ENCODE measurements at places on chromosomes 7 and 10.
A peak's percentile ranks its signal among the peaks of the same experiment; 100 is the strongest.

GRCh38 chr10:15238555-15239335, 70.3 kb upstream of the NMT2 start:
- DNase-seq, result no peak

GRCh38 chr7:36280840-36281812, 108.5 kb upstream of the ANLN start:
- no peak for DNase-seq

GRCh38 chr10:77264107-77264506, 373.5 kb downstream of the KCNMA1 start:
- no peak for DNase-seq

GRCh38 chr10:208616-209015, 73.4 kb downstream of the ZMYND11 start:
- DNase-seq, result no peak

DNA sequence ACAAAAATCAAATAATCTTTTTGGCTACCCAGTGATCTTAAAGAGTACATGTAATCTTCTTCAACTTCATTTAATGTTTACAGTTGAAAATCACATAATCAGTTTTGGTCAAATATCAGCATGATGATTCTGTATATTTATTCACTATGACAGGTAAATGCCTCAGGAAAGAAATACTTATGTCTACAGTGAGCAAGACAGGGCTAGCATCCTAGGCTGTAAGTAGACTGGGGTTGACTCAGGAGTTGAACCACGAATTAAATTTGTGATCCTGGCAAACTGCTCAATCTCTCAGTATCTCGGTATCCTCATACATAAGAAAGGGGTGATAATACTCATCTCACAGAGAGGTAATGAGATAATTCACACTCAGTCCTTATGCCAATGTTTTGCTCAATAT, 71.8 kb downstream of the SEMA3D start:
- no peak for DNase-seq

- DNase-seq, result no peak
These were observed 153.5 kb upstream of the ITGB1 start for GRCh38 chr10:33111488-33112051.

GRCh38 chr10:3811291-3811870, 26.4 kb upstream of the KLF6 start:
- no peak for DNase-seq

- DNase-seq, result no peak
These were observed 92.9 kb downstream of the GPR26 start for GRCh38 chr10:123759041-123759440.

- DNase-seq, result no peak
These were observed 494.1 kb upstream of the SEMA3A start for GRCh38 chr7:84688671-84689070.

GRCh38 chr7:78768859-78769258, 684.6 kb downstream of the MAGI2 start:
- DNase-seq, result no peak

- no peak for DNase-seq
These were observed 142.9 kb downstream of the PTPRN2 start for GRCh38 chr7:158444501-158445420.

DNA sequence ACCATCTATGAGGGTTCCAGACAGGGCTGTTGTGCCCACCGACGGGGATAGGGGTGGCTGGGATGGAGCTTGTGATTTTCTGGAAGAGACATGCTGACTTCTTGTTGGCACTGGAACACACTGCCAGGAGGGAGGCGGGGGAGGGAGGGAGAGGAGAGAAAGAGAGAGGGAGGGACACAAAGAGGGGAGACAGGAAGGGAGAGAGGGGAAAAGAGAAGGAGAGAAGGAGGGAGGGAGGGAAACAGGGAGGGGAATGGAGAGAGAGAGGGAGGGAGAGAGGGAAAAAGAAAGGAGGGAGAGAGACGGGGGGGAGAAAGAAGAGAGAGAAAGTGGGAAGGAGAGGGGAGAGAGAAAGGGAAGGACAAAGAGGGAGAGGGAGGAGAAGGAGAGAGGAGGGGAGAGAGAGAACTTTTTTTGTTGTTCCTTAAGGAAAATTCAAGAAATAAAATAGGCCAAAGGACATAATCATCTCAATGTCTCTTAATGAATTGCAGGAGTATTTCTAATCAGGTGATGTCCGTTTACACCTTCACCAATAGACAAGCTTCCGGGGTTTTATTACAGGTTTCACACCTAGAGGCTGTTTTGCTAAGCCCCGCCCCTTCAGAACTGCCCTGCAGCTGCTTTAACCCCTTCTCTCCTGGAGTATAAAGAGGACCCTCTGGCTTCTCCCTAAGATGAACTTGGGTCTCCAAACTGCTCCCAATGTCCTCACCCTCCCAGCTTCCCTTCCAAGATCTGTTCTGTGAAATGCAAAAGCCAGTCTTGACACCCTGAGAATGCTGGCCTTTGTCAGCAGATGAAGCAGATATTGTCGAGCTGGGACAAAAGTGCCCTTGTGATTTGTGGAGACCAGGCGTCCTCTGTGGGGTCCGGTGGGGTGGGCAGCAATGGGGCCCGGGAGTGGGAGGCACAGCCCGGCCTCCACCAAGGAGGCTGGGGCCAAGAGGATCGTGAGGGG, 82.0 kb upstream of the GTF2IRD1 start:
- DNase-seq, result no peak

DNA sequence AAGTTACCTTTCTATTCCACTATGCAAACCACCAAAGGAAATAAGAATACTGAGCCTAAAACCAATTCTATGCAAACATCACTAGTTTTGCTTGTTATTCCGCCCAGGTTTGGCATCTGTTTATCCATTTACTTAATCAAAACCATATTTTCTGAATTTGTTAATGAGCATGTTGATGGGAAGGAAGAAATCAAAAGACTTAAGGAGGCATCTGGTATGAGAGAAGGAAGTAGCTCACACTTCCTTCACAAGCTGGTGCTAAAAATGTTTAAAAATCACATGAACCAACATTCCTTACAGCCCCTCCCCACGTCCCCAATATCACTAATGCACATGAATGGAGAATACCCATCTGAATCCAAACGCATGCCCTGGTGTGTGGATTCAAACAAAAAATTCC, 52.0 kb upstream of the PRKAR2B start:
- DNase-seq, result no peak

- DNase-seq, result no peak
These were observed 529 bp downstream of the CLDN3 start for GRCh38 chr7:73769481-73770001.

- DNase-seq, result no peak
These were observed 15.9 kb downstream of the PTPRE start for GRCh38 chr10:127922675-127923366.

DNA sequence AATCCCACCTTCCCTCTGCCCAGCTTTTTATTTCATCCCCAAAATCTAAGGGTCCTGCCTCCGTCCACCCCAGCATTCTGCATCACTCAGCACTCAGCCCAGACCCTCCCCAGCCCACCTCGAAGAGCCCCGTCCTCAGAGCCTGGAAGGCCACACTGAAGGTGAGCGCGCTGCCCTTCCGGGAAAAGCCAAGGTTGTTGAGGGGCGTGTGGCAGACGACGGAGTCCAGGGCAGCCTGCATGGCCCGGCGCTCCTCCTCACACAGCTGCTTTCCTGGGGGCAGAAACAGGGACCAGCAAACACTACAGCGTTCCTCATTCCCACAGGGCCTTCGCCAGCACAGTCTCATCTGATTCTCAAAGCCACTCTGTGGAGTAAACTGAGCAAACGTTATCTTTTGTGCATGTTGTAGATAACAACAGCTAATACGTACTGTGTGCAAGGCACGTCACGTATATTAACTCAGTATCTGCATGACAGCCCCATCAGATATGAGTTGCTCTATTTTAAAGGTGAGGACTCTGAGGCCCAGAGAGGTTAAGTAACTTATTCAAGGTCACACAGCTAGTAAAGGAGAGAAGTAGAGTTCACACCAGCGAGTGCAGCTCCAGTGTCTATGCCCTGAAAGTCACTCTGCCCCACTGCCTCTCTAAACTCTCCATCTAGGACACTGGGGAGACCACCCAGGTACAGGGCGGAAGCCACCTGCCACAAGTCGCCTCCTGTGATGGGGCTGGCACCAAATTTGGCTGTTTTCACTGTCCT, 2.8 kb downstream of the TRAPPC14 start:
- no peak for DNase-seq

GRCh38 chr7:23418046-23418445, 52.2 kb downstream of the IGF2BP3 start:
- DNase-seq, result no peak

- DNase-seq, result peak; percentile 69
These were observed 7.6 kb upstream of the ORAI2 start for GRCh38 chr7:102425639-102426267.

Measured in stimulated activated CD4-positive, alpha-beta T cell treated with anti-CD3 and anti-CD28 coated beads, Interleukin-1b, Interleukin-23, amount 100 ng/mL, for 4 hours (primary cell).